ENCODE measurements at places on chromosomes 11 and 22.

DNA sequence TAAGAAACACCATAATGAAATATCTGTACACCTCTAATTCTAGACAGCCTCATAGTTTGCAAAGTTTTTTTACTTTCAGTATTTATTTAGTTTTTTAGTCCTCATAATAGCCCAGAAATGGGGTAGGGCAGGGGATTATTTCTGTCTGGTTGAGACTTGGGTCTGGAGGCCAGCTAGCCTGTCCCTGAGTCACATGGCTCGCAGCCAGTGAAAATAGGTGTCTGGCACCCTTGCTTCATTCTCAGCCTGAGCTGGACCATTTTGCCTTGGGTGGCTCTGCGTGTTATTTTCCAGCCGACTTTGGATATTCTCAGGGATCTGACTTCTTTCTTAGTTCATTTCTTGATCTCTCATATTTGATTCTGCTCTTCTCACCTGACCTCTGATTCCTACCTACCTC lies 123.9 kb upstream of the NARS2 start:
- no peak for DNase-seq

- no peak for DNase-seq
Measured at GRCh38 chr11:19365743-19366410, 125.1 kb upstream of the E2F8 start.

- peak; percentile 59 for DNase-seq
Measured at GRCh38 chr11:117807482-117808327, 10.7 kb upstream of the DSCAML1 start.

DNA sequence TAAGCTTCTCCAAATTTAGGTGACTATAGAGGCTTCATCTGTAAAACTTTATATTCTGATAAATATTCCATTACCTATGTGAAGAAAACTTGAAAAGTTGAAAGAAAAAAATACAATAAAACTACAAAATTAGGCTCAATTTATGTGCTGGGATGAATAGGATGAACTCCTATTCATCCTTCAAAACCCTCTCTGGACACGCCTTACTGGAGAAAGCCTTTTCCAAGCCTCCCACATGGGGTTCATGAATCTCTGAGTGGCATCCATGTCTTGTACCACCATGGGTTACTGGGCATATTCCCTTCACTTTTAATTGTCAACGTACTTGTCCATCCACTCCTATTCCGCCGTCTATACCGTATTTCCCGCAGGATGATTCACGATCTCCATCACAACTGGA lies 55.7 kb downstream of the MN1 start:
- DNase-seq, result no peak
